ENCODE measurements at places on chromosomes 7 and 10. TPM values are rescaled to one million over a fixed set of nuclear protein-coding genes. Genes with fewer than 3 reads are reported as not detected.

Gene SYT15
- total RNA-seq: 0.51 TPM

DNA sequence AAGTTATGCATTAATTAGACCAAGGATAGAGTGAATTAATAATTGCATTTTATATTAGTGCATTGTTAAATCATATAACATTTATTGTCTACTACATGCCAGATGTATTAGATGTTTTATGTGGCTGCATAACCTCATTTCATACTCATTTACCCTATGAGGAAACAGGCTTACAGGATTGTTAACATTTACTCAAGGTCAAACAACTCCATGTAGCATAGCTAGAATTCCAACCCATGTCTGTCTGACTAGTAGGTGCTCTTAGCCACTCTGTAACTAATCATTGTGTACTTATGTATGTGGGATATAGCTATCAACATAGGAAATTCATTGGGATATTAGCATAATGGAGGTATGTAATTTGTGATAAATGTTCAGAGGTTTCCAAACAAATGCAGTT is 46.3 kb downstream of the PHYHIPL start:
- no peak for DNase-seq

DNA sequence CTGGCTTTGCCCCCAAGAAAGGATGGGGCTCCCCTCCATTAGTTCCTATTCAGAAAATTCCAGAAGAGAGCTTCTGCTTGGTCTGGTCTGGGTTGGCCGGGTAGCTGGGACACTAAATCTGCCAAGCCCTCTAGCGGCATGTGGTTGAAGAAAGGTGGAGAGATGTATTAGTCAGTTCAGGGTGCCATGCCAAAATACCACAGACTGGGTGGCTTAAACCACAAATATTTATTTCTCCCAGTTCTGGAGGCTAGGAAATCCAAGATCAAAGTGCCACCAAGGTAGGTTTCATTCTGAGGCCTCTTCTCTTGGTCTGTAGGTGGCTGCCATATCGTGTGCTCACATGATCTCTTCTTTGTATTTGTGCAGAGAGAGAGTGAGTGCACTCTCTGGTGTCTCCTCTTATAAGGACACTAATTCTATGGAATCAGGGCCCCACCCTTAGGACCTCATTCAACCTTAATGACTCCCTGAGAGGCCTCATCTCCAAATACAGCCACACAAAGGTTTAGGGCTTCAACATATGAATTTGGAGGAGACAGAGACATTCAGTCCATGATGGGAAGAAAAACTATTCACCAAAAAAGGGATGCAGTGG is 38.7 kb upstream of the MTPAP start:
- DNase-seq: no peak

- DNase-seq: peak; percentile 26
Measured at GRCh38 chr7:87564296-87564963, 36.3 kb downstream of the ABCB1 start.

Gene ANKRD1
- not detected for total RNA-seq

GRCh38 chr10:101851411-101852116 is 8.0 kb upstream of the KCNIP2 start:
- no peak for DNase-seq

DNA sequence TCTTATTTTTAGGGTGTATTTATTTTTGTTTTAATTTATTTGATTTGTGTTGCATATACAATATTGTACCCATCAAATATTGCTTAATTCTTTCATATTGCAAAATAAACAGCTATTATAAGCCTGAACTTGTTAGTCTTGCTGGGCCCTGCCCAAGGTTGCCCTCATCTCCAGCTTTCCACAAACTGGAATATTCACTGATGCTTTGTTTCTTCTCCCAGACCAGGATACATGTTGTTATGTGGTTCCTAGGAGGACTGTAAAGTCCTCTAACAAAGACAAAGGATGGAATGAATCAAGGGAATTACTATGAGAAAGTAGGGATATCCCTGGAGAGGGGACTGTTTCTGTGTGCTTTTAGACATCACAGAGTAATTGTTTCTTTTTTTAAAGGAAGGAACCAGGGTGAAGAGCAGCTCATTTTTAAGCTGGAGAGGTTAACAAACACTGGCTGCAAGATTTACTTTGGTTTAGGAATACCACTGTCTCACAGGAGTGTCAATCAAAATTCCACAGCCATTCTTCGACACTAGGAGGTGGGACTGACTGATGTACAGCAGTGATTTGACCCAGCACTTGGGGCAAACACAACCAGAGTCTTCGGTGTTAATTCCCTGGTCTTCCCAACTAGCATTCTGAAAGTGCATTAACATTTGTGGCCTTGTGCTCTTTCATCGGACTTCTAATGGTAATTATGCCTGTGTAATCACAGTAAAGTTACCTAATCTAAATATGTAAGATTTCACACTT is 14.8 kb upstream of the CD36 start:
- no peak for DNase-seq

DNA sequence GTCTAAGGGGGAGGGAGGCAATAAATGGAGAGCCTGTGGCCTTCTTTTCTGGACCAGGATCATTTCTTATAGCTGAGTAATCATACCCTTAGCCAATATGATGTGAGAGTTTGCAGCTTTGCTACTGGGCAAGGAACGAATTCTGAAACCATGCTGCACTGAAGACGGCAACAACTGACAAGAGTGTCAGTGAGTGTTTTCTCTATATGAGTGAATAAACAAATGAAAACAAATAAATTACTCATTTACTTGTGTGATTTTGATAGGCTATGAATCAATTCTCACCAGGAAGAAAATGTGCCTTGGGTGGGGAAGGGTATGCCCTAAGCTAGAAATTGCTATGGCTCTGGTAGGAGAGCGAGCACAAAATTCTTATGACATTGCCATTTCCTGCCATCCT is 79.4 kb upstream of the LRRN3 start:
- peak; percentile 52 for DNase-seq

DNA sequence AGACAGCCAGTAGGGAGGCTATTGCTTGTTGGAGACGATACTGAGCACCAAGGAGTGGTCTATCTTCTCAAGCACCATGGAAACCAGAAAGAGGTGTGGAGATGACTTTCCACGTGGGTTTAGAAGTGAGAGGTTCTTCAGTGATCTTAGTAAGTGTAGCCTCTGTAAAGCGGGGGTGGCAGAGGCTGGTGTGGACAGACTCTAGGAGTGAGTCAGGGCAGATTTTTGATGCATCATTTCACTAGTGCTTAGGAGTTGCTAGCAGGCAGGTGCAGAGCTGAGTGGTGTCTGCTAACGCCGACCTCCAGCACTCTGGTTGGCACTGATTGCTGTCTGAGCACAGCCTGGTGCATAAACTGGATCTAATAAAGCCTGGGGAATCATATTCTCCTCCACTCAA is 78.4 kb upstream of the ADO start:
- DNase-seq: peak; percentile 88

GRCh38 chr7:128008141-128008540 is 23.1 kb downstream of the LRRC4 start:
- no peak for DNase-seq

Gene DYDC1
- not detected for total RNA-seq

DNA sequence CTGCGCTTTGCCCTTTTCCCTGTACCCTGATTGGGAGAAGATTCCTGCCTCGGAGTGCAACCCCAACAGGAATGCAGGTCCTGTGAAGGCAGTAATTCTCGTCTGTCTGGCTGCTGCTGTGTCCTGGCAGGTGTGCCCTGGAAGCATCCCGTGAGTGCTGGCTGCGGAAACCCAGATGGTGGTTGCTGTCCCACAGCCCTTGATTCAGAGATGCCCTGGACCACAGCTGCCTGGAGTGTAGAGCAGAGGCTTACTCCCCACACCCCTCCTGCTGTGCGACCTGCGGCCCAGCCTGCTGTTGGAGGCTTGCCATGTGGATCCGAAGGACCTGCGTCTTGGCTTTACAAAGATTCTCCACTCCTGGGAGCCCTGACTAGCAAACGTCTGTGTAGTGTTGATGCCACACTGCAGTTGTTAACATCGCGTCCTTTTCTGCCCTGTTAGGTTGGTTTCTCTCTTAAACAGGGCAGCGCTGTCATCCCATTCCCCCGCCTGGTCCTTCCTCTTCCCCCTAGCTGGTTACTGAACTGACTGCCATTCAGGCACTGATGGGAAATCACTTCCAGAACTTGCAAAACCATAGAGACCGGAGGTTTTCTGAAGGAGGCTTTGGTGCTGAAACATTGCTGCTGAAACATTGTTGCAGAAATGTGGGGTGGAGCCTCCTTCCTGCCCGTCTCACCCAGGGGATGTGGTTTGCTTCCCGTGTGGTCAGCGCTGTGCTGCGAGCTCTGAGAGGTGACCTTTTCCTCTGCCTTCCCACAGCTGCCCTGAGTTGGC is 53.3 kb downstream of the DNAJB6 start:
- DNase-seq: peak; percentile 58

Gene ACSM6
- total RNA-seq: not detected

Gene LARP4B
- 95.0 TPM for total RNA-seq

DNA sequence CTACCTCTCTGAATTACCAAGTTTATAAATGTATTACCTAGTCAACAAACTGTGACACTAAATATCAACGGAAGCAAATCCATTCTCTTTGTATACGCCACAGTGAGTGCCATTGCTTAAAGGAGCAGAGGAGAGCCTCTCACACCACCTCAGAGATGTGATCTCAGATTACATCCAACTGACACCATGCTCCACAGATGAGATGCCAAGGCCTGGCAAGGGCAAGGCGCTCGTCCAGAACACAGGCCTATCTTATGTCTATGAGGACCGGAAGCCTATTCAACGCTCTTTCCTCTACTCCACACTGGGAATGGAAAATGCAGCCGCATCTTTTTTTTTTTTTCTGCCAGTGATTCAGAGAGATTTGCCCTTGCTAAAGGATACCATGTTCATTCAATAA is 11.4 kb downstream of the PDIA4 start:
- DNase-seq: no peak

DNA sequence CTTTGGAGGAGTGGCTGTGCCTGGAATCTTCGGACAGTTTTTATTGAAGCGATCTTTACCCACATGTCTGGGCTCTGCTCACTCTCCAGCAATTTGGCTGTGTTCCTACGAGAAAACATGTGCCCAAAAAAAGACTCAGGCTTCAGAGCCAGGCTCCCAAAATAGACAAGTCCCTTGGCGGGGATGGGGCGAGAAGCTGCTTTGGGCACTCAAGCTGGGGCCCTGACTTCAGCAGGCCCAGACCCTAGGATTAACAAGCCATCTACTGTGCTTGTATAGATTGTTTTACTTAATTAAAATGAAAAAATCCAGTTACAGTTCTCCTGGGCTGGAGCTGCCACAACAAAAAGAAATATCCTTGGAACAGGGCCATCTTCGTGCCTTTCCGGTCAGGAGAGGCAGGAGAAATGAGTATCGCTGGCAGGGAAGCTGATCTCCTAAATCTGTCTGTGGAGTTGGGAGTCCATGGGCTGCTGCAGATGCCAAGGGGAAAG is 51.4 kb upstream of the PDCD4 start:
- DNase-seq: no peak

Gene LEP
- total RNA-seq: not detected

GRCh38 chr10:45001381-45002148 is 842 bp downstream of the ZNF22 start:
- DNase-seq: peak; percentile 69

- no peak for DNase-seq
Measured at GRCh38 chr7:121634356-121634755, 238.2 kb upstream of the FAM3C start.

Gene PPP1R9A
- not detected for total RNA-seq

- DNase-seq: no peak
Measured at GRCh38 chr10:8035641-8036470, 18.6 kb upstream of the GATA3 start.

Gene ADD3
- total RNA-seq: 92.3 TPM

DNA sequence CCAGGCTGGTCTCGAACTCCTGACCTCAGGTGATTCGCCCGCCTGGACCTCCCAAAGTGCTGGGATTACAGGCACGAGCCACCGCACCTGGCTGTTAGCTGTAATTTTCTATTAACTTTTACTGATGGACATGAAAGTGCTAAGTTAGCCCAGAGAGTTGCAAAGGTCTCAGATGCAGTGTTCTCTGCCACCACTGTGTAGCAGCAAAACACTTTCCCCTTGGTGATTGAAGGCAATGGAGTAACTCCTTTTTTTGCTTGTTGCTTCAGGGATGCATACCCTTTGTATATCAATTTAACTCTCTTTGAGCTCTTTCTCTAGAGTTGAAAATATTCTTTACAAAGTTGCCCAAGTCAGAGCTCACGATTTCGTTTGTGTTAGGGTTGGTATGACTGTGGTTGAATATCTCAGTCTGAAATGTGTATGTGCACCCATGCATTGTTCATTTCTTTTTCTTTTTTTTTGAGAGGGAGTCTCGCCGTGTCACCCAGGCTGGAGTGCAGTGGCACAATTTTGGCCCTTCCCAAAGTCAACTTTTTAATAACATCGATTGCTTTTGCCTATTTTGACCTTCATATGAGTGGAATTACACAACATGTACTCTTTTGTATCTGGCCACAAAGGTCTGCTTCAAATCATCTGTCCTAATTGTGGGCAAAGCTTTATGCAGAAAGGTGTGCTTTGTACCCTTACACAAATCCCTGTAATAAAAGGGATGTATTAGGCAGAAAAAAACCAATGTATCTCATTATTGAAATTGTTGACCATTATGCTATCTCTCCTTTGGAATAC is 52.6 kb downstream of the GTF2I start:
- DNase-seq: no peak

- DNase-seq: no peak
Measured at GRCh38 chr10:59617996-59618395, 91.7 kb downstream of the SLC16A9 start.

Gene UCMA
- not detected for total RNA-seq

DNA sequence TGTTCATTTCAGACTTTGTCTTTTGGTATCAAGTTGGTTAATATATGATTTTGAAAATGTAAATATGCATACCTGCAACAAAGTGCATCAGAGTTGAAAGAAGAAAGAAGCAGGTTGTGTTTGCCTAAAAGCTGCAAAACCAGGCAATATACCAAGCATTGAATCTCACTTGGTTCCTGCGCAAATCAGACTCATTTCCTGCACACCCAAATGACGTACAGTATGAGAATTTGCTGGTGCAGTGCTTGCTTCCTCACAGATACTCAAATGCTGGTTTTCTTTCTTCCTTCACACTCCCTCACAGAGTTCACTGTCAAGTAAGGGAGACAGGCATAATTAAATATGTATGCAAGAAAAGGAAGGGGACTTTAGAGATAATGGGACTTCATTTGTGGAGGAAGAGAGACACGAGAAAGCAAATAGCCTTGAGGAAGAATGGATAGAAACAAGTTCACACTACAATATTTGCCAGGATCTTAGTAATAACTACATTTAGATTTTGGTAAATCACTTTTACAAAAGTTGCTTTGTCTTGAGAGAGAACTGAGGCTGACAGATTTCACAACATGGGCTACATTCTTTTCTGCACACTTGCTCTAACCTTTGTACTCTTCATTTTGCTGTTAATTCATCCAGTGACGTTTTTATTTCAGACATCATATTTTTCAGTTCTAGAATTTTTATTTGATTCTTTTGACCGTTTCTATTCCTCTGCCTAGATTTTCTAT is 56.9 kb upstream of the AOAH start:
- peak; percentile 30 for DNase-seq

Gene EZH2
- total RNA-seq: 102 TPM

GRCh38 chr7:142836426-142836825 is 18.4 kb upstream of the EPHB6 start:
- no peak for DNase-seq

Gene SUN3
- not detected for total RNA-seq
